ENCODE measurements at places on chromosomes 3 and 15.

DNA sequence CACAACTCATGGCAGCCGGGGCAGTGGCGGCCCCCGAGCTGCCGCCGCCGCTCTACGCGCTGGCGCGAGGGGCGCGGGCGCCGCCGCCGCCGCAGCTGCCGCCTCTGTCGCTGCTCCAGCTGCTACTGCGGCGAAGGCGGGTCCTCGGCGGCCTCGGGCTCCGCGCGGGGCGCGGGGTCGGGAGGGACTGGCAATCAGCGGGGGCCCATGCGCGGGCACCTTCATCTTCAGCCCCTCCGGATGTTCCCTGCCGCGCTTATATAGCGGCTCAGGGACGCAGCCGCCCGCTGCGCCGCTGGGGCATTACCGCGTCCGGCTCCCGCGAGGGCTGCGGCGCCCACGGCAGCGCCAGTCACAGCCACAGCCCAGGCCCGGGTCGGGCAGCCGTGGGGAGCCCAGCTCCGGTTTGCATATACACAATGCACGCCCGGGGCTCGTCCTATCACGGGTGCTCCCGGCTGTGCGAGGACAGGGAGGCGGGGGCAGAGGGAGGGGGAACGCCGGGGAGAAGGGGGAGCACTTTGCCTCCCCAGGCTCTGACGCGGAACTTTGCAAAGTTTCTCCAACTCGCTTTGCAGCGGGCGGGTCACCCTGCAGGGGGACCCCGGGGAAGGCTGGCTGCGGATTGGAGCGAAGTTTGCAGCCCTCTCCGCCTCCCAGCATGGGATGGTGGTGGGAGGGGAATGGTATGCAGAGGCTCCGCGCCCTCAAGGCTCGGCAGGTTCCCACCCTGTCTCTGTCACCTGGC is at the start of gene VGLL3:
Gene VGLL3, minus strand, starts transcription at position 416 of the 748 bp plus-strand sequence. Its CDS starts 406 bp downstream, at position 10.
- DNase-seq, result no peak

DNA sequence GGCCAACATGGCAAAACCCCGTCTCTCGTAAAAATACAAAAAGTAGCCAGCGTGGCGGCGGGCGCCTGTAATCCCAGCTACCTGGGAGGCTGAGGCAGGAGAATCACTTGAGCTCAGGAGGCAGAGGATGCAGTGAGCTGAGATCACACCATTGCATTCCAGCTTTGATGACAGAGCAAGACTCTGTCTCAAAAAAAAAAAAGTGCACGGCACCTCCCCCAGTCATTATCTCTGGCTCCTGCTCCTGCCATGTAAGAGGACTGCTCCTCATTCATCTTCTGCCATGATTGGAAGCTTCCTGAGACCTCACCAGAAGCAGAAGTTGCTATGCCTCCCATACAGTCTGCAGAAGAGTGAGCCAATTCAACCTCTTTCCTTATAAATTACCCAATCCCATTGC is 4.0 kb upstream of the ALG1L2 start:
- DNase-seq, result no peak

- no peak for DNase-seq
Observed at GRCh38 chr3:142846779-142847577, 41.9 kb downstream of the PCOLCE2 start.

DNA sequence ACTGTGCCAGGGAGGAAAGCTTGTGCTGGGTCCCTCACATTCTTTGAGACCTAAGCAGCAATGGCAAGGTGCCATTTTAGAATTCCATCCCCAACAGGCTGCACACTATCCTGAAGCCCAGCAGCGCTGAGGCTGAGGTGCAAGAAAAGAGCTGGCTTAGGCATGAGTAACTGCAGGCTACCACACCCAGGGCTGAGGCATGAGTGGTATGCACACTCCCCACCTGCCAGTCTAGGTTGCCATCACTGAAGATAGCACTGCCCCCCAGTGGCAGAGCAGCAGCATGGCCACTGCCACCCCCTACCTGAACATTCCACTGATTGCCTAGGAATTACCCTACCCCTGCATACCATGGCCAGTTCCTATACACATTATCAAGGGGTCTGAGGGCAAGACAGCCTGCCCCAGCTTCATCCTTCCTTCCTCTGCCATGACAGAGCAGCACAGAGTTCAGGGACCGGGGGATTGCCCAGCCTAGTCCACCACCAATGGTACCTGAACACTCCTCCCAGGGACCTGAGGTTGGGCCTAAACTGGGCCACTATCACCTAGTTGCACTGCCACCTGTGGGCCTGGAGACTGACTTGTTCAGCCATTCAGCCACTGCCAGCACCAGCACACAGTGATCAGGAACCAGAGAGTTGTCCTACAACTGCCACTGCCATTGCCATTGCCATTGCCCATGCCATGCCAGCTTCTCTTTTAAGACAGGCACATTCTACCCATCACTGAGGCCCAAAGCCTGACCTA is 129.8 kb downstream of the SATB1 start:
- DNase-seq, result no peak

DNA sequence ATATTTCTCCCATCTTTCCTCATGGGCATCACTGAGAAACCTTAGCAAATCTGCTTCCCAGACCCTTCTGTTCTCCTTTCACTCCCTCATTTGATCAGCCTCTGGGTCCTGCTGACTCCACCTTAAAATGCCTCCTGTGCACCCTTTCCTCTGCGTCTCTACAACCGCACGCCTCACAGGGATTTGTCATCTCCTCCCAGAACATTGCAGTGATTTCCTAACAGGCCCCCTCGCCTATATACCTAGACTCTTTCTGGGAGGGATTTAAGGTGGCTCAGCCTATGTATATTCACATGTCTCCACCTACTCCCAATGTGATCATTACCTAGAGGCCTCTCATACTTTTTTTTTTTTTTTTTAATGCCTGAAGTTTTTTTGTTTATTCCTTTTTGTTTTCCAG is 69.2 kb downstream of the LIPC start:
- no peak for DNase-seq

DNA sequence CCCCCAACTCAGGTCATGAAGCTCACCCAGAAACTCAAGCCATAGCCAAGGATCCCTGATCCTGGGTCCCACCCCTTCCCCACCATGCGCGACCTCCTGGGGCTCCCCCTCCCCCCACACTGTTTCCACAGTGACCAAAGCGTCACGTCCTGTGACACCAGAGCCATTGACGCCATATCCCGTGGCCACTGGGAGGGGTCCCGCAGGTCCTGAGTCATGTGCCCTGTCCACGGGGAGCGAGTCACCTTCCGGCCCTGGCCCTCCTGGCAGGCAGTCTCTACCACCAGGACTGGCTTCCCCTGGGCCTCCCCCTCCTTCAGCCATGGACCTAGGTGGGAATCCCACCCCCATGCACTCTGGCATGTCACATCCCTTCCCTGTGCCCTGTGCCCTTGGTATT is 15.6 kb downstream of the SEMA3F start:
- DNase-seq, result peak; percentile 98

DNA sequence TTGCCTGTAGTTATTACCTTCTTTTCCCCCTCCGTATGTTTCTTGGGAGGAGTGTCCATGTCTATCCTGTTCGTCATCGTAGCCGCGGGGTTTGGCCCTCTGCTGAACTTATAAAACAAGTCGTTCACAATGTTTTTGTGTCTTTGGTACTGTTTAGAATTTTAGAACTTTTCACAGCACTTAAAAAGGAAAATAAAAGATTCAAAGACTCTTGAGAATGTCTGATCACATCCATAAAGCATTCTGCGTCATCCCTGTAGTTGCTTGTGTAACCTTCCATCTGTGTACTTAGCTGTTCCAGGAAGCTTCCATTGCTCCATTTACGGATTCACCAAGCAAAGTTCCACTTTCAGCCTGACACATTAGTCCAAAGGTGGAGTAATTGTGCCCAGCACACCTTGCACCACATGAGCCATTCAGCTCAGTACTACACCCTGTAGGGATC is 677.1 kb upstream of the NR2F2 start:
- DNase-seq, result no peak
